Stimulated activated naive CD4-positive, alpha-beta T cell treated with Interleukin-2 at 50 U/mL for 16 hours (primary cell): ENCODE measurements at places on chromosomes 1 and 21.

DNA sequence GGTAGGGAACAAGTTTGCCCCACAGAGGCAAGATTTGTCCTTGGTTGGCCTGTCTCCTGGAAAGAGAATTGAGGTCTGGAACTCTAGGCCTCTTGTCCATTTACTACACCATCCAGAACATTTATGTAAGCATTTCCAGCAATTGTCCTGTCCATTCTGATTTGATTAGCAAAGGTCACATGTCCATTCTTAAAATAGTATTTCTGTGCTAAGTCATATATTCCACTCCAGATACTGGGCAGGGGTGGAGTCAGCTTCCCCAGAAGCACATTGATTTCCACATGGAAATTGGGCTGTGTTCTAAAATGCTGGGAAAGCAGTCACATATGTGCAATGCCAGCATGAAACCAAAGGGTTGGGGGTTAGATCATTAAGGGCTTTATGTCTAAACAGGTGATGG, 21.5 kb upstream of the FMN2 start:
- no peak for DNase-seq

- no peak for DNase-seq
Measured at GRCh38 chr1:60068393-60069045, 5.1 kb downstream of the C1orf87 start.

DNA sequence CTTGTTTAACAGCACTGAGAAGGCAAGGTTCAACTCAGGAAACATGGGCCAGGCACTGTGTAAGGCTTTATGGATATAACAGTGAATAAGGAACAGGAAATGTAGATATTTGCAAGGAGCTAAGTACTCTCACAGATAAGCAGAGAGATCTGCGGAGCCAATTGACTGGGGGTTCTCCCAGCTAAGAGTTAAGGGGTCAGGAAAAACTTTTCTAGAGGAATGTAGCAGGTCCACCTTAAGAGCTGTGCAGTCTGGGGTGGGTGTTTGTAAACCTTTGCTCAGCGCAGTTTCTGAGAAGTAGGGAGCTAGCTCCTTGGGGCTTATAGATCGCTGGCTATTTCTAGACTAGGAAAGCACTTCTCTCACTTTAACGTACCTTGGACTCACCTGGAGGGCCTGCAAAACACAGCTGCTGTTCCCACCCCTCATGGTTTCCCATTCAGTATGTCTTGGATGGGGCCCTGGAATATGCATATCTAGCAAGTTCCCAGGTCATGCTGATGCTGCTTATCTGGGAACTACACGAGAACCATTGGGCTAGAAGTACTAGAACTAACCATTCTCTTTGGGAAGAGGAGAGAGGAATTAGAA, 51.7 kb downstream of the TLCD4 start:
- no peak for DNase-seq

DNA sequence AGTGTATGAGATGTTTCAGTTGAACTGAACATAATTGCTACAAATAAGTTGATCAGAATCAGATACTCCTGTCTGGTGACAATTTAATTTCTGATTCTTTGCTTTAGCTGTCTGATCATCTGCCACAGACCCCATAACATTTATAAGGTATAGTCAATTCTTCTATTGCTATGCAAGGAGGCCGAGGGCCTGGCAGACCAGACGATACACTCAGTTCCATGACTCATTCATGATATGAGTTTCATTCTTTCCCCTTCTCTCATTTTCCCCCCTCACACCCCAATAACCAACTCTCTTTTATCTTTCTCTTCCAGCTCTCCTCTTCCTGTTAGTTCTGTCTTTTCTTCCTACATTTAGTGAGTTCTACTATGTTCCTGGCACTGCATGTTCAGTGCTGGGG, 236.8 kb downstream of the PAPPA2 start:
- DNase-seq = no peak

GRCh38 chr1:182687361-182687760, 3.0 kb upstream of the RGS8 start:
- DNase-seq = no peak

DNA sequence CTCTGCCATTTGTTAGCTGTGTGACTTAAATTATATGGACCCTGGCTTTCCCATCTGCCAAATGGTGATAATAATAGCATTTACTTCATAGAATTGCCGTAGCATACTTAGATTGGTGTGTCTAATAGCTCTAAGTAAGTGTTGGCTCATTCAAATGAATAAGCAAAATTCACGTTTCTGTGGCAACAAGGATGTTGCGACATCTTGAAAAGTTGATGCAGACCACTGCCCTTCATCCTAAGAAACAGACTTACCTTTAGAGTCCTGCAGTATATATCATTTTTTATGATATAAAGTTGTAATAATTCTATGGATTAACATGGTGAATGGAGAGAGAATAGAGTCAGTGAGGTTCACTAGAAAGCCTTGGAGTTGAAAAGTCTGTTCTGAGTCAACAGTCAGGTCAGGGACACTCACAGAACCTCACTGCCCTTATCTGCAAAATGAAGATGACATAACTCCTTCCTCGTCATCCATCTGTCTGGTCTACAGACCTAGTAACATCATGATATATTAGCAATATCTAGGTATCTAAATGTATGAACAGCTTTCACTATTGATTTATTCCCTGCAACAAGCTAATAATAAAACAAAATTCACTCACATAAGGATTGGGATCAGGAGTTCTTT, 167.3 kb upstream of the C8B start:
- DNase-seq = no peak

GRCh38 chr1:114081437-114082303, 72.0 kb downstream of the SYT6 start:
- no peak for DNase-seq

GRCh38 chr21:44289381-44290010, 3.8 kb downstream of the AIRE start:
- DNase-seq = no peak

GRCh38 chr1:44777969-44778635, 2.8 kb downstream of the RPS8 start:
- no peak for DNase-seq

DNA sequence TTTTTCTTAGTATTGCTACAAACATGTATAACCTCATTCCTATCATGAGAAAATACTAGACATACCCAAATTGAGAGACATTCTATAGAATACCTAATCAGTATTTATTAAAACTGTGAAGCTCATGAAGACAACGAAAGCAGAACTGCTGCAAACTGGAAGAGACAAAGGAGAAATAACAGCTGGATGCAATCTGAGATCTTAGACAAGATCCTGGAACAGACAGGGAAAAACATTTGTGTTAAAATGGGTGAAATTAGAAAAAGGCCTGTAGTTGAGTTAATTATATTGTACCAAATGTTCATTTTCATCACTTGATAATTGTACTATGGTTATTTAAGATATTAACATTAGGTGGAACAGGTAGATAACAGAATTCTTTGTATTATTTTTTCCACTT, 392.0 kb downstream of the PLPP3 start:
- DNase-seq = no peak

DNA sequence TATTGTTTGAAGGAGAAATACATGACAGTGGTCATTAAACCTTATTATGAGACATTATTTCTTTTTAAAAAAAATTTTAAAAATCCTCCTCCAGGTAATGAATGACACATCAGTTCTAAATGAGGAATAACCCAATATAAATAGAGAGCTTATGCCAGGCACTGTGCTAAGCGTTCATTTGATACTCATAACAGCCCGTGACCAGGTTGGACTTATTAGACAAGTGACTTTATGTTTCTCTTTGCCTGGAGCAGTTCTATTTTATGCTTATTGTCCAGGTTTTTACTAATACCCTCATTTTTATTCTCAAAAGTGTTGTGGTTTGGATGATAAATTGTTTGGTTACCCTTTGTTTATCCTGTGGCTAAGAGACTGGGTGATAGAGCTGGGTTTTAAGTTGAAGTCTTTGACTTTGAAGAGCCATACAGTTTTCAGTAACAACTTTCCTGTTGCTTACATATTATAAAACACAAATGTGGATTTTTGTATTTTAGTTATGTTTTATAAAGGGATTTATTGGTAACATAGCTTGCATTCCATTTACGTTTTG, 84.2 kb downstream of the RABGAP1L start:
- no peak for DNase-seq

GRCh38 chr1:156836041-156836654, 19.5 kb upstream of the SH2D2A start:
- DNase-seq = peak; percentile 26

DNA sequence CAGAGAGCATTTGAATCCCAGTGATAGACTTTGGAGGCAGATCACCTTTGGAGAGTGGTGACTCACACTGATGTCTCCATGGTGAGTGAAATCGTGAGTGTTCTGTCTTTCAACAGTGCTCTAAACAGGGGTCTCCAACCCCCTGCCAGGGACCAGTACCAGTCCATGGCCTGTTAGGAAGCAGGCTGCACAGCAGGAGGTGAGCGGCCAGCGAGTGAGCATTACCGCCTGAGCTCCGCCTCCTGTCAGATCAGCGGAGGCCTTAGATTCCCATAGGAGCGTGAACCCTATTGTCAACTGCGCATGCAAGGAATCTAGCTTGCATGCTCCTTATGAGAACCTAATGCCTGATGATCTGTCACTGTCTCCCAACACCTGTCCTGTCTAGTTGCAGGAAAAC, 61.8 kb upstream of the B3GALNT2 start:
- no peak for DNase-seq

- DNase-seq = no peak
Measured at GRCh38 chr1:205568135-205568468, 63.6 kb downstream of the CDK18 start.

DNA sequence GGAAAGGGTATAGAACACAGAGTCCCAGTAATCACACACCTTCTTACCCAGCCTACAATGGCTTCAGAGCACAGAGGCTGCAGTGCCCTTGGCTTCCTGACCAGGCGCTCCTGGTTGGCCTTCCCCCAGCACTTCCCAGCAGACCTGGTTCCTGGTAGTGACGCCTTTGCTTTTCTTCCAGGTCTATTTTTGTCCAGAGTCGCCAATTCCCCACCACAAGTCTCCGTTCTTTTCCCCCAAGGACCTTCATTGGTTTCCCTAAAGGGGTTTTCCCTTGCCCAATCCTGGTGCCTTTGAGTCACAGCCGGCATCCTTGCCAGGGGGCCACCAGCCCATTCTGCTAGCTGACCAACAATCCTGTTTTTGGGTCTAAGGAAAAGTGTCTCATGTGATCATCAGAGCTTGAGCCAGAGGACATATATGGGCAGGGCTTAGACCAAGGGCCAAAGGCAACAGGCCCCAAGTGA, 84.8 kb downstream of the KCNJ15 start:
- no peak for DNase-seq

DNA sequence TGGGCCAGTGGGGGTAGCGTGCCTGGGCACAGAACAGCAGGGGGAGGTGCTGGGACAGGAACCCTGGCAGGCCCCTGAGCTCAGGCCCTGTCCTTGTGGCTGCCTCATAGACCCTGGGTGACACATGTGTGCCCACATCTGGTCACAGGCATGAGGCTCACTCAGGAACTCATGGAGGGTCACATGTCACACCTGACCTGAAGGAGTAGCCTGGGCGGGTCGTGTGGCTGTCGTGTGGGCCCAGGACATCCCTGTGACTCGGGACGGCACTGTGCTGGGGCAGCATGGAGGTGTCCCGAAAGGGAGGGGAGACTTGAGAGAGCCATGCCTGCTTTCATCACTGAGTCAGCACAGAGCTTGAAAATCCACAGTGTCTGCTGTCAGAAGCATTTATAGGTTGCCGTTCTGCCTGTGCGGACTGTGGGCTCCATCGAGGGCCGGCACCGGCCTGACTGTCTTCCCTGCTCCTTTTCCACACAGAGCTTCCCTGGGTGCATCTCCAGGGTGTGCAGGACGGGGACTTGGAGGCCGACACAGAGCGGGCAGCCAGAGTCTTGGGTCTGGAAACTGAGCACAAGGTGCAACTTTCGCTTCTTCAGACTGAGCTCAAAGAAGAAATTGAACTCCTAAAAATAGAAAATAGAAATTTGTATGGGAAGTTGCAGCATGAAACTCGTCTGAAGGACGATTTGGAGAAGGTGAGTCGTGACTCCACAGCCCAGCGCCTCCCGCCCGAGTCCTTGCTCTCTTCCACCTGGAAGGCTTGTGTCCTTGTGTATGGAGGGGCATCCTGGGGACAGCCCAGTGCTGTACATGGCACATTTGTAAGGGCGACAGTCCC, 32.8 kb downstream of the PCNT start:
- no peak for DNase-seq

DNA sequence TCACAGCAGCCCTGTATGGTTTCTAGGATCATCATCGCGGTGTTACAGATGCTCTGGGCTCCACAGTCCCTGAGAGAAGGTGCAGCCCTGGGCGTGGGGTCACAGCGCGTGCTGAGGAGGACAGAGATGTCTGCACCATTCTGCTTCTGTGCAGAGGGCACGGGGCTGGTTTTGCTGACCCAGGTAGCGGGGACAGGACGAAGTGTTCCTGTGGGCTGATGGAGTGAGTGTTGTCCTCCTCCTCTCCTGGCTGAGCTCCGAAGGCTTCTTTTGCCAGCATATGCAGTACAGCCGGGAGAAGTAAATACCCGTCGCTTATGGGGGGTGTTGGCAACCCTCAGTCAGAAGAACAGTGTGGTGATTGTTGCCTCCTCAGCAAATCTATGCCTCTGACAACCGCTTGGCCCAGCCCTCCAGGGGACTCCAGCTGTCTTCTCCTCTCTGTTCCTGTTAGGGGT, 101.5 kb downstream of the DDX20 start:
- DNase-seq = no peak

DNA sequence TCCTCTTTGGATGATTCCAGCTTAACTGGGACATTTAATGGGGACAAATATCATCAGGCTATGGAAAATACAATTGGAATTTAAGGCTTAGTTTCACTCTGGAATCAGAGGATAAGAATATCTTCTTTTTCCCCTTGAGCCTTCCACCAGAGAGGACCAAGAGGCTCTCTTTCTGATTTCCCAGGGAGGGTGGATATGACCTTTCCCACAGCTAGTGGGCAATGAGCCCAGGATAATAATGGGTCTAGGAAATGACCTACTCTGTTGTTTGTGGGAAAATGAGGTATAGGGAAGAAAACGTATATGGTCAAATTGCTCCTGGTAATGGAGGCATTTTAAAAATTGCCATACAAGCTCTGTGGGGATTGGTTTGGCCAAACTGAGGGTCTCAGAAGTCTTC, 1.9 kb downstream of the OR6Y1 start:
- no peak for DNase-seq

DNA sequence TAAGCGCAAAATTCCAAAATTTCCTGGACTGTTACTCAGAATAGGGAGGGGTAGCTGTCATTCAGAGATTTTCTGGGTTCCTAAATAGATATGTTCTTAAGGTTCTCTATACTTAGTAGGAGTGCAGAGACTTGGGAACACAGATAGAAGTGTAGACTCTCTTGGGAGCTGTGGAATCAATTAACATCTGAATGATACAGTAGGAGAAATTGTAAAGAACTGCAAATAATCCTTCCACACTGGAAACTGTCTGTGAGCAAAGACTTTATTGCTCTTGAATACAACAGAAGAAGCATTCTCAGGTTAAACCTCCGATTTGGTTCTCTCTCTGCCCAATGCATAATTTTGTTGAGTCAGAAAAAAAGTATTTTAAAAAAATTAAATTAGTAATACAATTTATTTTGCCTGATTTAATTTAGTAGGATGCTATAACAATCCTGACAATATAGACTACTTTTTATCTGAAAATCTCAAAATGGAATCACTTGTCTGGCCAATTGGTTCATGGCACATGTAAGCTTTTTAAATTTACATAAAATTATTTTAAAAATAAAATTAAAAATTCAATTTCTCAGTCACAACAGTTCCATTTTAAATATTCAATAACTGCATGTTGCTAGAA, 1754.3 kb downstream of the PLA2G4A start:
- DNase-seq = no peak
